Peyer's patch (tissue), 4 donors: ENCODE measurements at places on chromosomes 13 and 19. TPM values are rescaled to one million over a fixed set of nuclear protein-coding genes. Genes with fewer than 3 reads are reported as not detected.

DNA sequence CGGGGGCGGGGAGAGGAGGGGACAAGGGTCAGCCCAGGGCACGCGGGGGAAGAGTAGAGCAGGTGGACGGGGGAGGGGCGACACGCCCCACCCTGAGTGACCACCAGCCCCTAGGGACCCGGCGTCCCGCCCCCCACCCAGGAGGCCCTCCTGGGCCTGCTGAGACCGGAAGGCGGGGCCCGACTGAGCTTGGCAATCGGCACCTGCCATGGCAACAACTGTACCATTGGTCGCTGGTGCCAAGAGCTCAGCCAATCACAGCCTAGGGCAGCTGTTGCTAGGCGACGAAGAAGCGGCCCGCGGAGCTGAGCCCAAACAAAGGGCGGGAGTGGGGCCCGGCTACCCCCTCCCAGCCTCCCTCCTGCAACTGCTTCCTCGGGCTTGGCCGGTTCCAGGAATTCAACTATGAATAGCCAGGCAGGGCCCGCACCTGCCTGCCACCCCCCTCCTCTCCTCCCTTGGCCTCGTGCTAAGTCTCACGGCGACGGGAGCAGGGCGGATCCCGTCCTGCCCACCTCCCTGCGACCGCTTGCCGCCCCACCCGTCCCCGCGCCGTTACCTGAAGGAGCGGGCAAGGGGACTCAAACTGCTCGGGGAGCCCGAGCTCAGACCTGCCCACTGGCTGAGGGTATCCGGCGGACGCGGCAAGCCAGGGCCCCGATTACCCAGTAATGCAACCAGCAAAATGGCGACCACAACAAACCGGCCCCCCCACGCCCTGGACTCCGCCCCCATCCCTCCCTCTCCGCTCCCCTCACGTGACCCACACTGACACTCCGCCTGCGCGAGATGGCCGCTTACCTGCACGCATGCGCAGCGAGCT is at the start of gene DYRK1B:
Gene DYRK1B (minus strand): TSS at position 699 of the 823 bp plus-strand sequence. CDS start 2,295 bp downstream, outside the sequence.
- H3K4me1 ChIP-seq: no peaks in the 10 kb centered on the region
- peak within 1 kb of the TSS; percentile 100 for H3K4me3 ChIP-seq
- H3K36me3 ChIP-seq: no peaks in the 10 kb centered on the region
- peak within 1 kb of the TSS; percentile 76 for H3K27ac ChIP-seq
- H3K27me3 ChIP-seq: no peaks in the 10 kb centered on the region

- no peak overlapping the region for H3K27ac ChIP-seq
- H3K4me1 ChIP-seq: no peaks in the 10 kb centered on the region
- H3K27me3 ChIP-seq: peaks cover 3% of the 10 kb centered on the region
Observed at GRCh38 chr19:14059652-14060155, 2.2 kb downstream of the PALM3 start.

DNA sequence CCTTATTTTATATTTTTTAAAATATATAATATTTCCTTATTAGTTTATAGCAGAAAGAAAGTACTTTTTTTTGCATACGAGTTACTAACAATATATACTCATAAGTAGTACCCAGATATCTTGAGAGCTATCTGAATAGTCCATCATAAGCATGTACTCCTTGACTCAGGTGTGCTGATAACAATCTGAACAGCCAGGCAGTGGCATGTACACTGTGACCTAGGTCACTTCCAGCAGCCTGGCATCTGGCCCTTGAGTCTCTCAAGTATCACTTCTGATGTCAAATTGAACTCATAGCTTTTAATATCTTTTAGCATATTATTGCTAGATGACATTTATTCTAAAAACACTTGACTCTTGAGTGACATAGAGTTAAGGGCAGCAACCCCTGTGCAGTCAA is 1576.7 kb downstream of the SLITRK1 start:
- H3K36me3 ChIP-seq: no peaks in the 10 kb centered on the region
- no peak overlapping the region for H3K27ac ChIP-seq
- no peak overlapping the region for H3K4me3 ChIP-seq
- no peaks in the 10 kb centered on the region for H3K4me1 ChIP-seq

The CCNA1 gene
- not detected for total RNA-seq

- no peaks in the 10 kb centered on the region for H3K36me3 ChIP-seq
- H3K4me3 ChIP-seq: no peak overlapping the region
- DNase-seq: no peak
- H3K4me1 ChIP-seq: no peaks in the 10 kb centered on the region
Observed at GRCh38 chr13:93045836-93046235, 180.8 kb upstream of the GPC6 start.

The ETV2 gene
- total RNA-seq: not detected

- H3K27ac ChIP-seq: no peak overlapping the region
- no peaks in the 10 kb centered on the region for H3K4me1 ChIP-seq
- no peak overlapping the region for H3K4me3 ChIP-seq
- no peak for DNase-seq
- no peaks in the 10 kb centered on the region for H3K36me3 ChIP-seq
Observed at GRCh38 chr13:24692561-24692960, 12.4 kb downstream of the ATP12A start.

The SYCN gene
- total RNA-seq: not detected

- peaks cover 2% of the 10 kb centered on the region for H3K36me3 ChIP-seq
- no peak for DNase-seq
- H3K27ac ChIP-seq: no peak overlapping the region
- H3K27me3 ChIP-seq: no peaks in the 10 kb centered on the region
- no peak overlapping the region for H3K4me3 ChIP-seq
Observed at GRCh38 chr19:3773814-3774515, 1.9 kb upstream of the RAX2 start.

- H3K36me3 ChIP-seq: no peaks in the 10 kb centered on the region
- H3K4me3 ChIP-seq: no peak overlapping the region
- H3K27me3 ChIP-seq: no peaks in the 10 kb centered on the region
Observed at GRCh38 chr13:20356444-20356843, 124.3 kb upstream of the GJB6 start.

DNA sequence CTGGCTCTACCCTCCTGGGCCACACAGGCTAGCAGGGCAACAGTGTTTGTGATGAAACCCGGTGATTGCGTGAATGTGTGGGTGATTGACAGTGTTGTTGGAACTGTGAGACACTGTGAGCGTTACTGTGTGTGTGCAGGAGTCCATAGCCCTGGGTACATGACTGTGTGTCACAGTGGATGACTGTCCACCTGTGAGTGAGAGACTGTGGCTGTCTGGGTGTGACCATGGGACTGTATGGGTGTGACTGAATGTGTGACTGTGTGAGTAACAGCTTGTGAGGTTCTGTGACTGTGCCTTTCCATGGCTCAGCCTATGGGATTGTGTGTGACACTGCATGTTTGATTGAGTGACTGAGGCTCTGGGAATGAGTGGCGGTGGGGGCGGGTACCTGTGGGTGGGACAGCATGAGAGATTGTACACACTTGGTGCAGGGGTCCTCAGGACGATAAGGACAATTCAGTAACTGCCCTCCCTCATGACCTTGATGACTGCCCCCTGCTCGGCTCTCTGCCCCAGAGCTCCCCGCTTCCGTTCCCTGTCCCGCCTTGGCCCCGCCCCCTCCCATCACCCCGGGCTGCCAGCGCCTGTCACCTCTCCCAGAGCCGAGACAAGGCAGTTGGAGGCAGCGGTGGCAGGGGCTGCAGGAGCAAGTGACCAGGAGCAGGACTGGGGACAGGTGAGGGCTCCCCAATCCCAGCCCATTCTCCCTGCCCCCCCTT is at the start of gene GIPR:
Gene GIPR (plus strand): TSS at position 602 of the 722 bp plus-strand sequence. CDS start 1,300 bp downstream, outside the sequence.
- peak; percentile 86 for DNase-seq
- peak within 1 kb of the TSS; percentile 33 for H3K4me3 ChIP-seq
- H3K36me3 ChIP-seq: no peaks in the 10 kb centered on the region
- H3K4me1 ChIP-seq: peaks cover 15% of the 10 kb centered on the region
- H3K27ac ChIP-seq: peak within 1 kb of the TSS; percentile 7

The COL5A3 gene
- 9.1 TPM for total RNA-seq

The MCEMP1 gene
- not detected for total RNA-seq

The GFY gene
- total RNA-seq: not detected

DNA sequence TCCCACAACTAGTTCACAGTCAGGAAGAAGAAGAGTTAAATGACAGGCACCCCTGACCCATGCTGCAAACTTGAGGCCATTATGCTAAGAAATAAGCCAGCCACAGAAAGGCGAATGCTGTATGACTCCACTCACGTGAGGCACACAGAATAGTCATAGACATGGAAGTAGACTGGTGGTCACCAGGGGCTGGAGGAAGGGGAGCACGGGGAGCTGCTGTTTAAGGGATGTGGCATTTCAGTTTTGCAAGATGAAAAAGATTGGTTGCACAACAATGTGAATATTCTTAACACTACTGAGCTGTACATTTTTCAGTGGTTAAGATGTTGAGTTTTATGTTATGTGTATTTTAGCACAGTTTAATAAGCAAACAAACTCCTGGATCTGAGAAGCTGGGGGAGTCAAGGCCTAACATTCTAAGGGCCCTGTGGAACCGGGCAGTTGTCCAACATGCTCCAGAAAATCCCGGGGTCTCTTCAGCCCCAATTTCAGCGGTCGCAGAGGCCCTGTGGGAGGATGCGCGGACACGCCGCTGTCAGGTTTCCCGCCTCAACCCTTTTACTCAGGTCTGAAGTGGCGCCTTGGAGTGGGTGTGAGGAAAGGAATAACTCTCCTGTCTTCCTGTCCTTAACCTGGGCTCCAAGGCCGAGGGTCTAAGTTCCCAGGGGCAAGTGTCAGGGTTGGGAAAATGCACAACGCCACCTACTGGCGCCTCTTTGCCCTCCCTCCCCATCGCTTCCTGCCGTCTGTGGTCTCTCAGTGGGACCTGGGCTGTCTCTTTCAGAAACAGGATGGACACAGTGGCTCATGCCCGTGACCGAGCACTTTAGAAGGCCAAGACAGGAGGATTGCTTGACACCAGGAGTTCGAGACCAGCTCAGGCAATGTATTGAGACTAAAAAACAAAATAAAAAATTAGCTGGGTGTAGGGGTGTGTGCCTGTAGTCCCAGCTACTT is 4.4 kb upstream of the TMEM272 start:
- DNase-seq: no peak
- no peaks in the 10 kb centered on the region for H3K27me3 ChIP-seq
- H3K4me3 ChIP-seq: no peak overlapping the region
- peaks cover 13% of the 10 kb centered on the region for H3K4me1 ChIP-seq
- H3K36me3 ChIP-seq: no peaks in the 10 kb centered on the region
- H3K27ac ChIP-seq: no peak overlapping the region

The FAM216B gene
- not detected for total RNA-seq

DNA sequence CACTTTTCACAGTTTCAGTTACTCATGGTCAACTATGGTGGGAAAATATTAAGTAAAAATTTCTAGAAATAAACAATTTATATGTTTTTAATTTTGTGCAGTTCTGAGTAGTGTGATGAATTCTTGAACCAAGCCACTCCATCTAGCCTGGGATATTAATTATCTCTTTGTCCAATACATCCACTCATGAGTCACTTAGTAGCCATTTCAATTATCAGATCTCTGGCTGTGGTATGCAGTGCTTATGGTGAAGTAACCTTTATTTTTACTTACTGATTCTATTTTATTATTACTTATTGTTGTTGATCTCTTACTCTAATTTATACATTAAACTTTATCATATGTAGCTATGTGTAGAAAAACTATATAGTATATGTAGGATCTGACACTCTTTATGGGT is 128.9 kb upstream of the KLHL1 start:
- H3K27ac ChIP-seq: no peak overlapping the region
- H3K4me3 ChIP-seq: no peak overlapping the region
- no peak for DNase-seq
- H3K27me3 ChIP-seq: no peaks in the 10 kb centered on the region
- no peaks in the 10 kb centered on the region for H3K36me3 ChIP-seq

The CRB3 gene
- total RNA-seq: 216 TPM

GRCh38 chr13:76833441-76833954 is 52.7 kb downstream of the KCTD12 start:
- no peak overlapping the region for H3K4me3 ChIP-seq
- no peaks in the 10 kb centered on the region for H3K36me3 ChIP-seq
- no peak for DNase-seq
- no peaks in the 10 kb centered on the region for H3K4me1 ChIP-seq

DNA sequence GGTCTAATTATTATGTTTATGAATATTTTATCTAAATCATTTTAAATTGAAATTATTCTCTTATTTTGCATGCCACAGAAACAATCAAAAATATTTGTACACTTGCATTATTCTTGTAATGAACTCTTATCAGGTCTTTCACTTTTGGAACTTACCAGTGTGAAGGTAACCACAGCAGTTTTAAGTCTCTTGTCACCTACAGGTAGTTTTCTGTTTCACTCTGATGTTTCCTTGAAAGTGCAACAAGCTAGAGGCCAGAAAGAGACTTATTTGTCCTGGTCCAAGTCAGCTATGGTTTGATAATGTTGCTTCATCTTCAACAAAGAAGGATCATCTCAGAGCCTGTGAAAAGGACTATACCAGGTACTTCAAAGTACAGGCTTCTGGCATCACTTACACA is 133.4 kb upstream of the NBEA start:
- no peaks in the 10 kb centered on the region for H3K36me3 ChIP-seq
- H3K27me3 ChIP-seq: no peaks in the 10 kb centered on the region
- H3K4me3 ChIP-seq: no peak overlapping the region
- DNase-seq: no peak
- no peak overlapping the region for H3K27ac ChIP-seq

- no peaks in the 10 kb centered on the region for H3K27me3 ChIP-seq
- H3K27ac ChIP-seq: no peak overlapping the region
- H3K4me1 ChIP-seq: peaks cover 3% of the 10 kb centered on the region
- peak; percentile 71 for DNase-seq
- no peak overlapping the region for H3K4me3 ChIP-seq
Observed at GRCh38 chr13:98672947-98673613, 79.4 kb downstream of the SLC15A1 start.

The PGLYRP2 gene
- total RNA-seq: not detected

DNA sequence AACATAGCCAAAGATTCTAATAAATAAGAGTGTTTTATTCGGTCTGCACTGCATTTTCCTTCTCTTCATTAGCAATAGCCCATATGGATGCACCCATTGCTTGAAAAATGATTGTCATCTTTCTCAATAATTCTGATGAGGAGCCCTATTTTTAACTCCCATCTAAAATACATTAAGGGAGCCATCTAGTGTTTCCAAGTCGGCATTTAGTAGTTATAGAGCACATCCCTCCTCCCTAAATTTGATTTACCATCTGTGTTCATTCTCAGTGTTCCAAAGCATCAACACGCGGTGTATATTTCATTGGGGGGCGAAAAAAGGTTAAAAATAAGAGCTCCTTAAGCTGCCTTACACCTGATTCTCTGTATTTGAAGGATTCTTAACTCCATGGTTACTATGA is 119.2 kb upstream of the IPO5 start:
- H3K36me3 ChIP-seq: no peaks in the 10 kb centered on the region
- no peak overlapping the region for H3K27ac ChIP-seq
- no peak for DNase-seq
- no peaks in the 10 kb centered on the region for H3K4me1 ChIP-seq
- no peak overlapping the region for H3K4me3 ChIP-seq

GRCh38 chr13:64369121-64369520 is 2861.0 kb downstream of the PCDH9 start:
- no peak overlapping the region for H3K4me3 ChIP-seq
- H3K27me3 ChIP-seq: no peaks in the 10 kb centered on the region
- no peak for DNase-seq
- H3K36me3 ChIP-seq: no peaks in the 10 kb centered on the region
- H3K4me1 ChIP-seq: no peaks in the 10 kb centered on the region
- H3K27ac ChIP-seq: no peak overlapping the region

The CATSPERD gene
- not detected for total RNA-seq

The SYNGR4 gene
- not detected for total RNA-seq

GRCh38 chr13:68214691-68215415 is 984.7 kb upstream of the PCDH9 start:
- no peak overlapping the region for H3K4me3 ChIP-seq
- H3K27ac ChIP-seq: no peak overlapping the region
- no peaks in the 10 kb centered on the region for H3K36me3 ChIP-seq
- H3K4me1 ChIP-seq: no peaks in the 10 kb centered on the region
